GM12892 (cell line): ENCODE measurements at places on chromosomes 7 and 10.

DNA sequence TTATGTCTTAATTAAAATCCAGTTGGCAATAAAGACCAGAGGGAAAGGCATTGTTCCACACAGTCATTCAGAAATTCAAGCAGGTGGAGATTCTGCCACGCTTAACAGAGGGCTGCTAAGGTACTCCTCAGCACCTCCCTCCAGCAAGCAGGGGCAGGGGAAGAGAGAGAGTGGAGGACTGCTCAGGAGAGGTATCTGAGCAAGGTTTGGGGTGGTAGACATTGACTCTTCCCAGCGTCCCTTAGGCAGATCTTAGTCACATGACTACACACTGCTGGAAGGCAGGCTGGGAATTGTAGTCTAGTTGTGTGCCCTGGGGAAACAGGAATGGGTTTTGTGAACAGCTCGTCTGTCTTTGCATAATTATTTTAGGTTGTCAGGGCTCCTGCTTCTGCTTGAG lies 181.6 kb downstream of the NPSR1 start:
- no peak for DNase-seq

DNA sequence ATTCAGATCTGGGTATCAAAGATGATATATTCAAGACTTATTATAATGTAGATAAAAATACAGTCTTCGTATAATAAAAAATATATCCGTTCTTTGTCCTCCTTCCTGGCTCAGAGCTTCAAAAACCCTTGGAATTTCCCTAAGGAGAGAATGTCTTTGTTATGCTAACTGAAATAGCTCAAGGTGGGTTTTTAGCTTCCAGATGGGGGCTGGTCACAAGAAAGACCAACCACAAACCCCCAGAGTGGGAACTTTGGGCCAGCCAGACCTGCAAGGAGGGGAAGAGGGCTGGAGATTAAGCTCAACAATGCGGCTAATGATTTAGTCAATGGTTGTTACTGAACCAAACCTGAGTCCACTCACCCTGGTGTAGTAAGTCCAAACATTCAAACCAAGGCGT lies 196.4 kb downstream of the SDHAF3 start:
- DNase-seq, result no peak

DNA sequence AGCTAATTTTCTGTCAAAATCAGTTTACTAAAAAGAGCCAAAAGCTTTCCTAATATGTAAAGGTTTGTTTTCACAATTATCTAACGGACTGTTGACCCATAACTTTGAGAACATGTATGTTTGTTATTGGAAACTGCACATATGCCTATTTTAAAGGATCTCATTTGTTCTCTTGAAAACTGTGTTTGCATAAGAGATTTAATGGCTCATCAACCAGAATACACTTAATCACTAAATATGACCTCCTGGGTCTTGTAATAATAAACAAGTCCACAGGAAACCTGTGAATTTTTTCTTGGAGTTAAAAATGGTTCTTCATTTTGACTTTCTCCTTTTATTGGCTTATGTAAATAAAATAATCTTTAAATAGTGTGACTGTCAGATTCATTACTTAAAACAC lies 48.3 kb upstream of the STEAP1B start:
- no peak for DNase-seq

- no peak for DNase-seq
Measured at GRCh38 chr10:132636358-132636757, 98.8 kb downstream of the INPP5A start.

DNA sequence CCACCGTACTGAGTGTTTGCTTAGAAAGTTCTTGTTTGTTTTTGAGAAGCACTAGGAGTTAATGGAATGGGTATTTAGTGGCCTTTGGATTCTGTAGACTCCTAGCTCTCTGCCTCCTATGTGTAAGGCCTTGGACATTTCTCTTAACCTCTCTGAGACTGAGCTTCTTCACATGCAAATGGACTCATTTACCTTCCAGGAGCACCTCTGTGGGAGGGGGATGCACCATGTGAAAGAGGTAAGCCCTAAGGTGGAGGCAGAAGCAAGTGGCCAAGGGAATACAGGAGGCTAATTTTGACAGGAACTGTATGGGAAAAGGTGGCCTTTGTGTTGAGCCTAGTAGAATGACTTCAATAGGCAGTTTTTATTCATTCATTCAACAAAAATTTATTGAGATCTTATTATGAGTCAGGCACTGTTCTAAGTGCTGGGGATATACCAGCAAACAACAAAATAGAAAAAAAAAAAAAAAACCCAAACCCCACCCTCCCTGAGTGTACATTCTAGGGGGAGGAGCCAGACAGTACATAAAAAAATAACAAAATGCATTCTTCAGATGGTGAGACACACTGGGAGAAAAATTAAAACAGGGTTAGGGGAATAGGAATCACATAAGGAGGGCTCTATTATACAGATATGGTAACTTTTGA lies 9.2 kb upstream of the EPHA1 start:
- DNase-seq, result no peak

GRCh38 chr10:80538481-80539185 lies 931 bp downstream of the SH2D4B start:
- no peak for DNase-seq

DNA sequence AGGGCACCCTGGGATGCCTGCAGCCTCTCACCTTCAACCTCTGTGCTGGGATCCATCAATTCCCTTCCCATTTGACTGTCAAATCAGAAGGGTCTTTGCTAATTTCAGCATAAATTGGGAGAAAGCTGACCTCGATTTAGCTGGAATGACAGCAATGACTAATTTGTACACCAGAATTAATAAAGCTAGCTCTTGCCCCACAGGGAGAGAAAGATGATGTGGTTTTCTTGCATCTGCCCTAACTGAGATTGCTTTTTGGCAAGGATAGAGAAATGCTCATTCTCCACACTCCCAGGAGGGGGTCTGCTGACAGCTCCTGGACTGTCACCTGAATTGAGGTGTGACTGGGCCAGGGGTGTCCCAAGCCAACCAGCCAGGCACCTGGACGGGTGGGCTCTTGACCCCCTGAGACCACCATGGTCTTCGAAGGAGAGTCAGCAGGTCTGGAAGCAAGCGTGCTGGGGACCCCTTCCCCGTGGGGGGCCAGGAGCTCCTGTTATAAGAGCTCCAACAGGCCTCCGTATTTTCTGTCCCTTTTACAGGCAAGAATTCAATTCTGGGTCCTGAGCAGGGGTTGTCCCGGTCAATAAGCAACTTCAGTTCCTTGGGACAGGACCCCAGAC lies 42.1 kb downstream of the RBM17 start:
- no peak for DNase-seq

GRCh38 chr7:133853706-133854276 lies 273.3 kb upstream of the LRGUK start:
- DNase-seq, result peak; percentile 3

DNA sequence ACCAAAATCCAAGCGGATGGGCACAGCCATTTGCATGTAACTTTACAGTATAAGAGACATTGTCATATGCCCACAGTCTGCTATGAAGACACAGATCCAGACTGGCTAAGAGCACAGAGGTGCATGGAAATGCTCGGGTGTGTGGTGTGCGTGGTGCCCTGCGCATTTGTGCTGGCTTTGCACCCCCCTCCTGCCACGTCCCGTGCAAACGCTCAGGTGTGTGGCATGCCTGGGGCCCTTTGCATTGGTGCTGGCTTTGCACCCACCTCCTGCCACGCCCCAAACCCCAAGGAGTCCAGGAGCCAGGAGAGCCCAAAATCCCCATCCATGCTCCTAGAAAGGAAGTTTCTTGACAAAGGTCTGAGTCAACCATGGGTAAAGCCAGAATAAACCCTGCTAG lies 306.2 kb downstream of the PTPRN2 start:
- no peak for DNase-seq

DNA sequence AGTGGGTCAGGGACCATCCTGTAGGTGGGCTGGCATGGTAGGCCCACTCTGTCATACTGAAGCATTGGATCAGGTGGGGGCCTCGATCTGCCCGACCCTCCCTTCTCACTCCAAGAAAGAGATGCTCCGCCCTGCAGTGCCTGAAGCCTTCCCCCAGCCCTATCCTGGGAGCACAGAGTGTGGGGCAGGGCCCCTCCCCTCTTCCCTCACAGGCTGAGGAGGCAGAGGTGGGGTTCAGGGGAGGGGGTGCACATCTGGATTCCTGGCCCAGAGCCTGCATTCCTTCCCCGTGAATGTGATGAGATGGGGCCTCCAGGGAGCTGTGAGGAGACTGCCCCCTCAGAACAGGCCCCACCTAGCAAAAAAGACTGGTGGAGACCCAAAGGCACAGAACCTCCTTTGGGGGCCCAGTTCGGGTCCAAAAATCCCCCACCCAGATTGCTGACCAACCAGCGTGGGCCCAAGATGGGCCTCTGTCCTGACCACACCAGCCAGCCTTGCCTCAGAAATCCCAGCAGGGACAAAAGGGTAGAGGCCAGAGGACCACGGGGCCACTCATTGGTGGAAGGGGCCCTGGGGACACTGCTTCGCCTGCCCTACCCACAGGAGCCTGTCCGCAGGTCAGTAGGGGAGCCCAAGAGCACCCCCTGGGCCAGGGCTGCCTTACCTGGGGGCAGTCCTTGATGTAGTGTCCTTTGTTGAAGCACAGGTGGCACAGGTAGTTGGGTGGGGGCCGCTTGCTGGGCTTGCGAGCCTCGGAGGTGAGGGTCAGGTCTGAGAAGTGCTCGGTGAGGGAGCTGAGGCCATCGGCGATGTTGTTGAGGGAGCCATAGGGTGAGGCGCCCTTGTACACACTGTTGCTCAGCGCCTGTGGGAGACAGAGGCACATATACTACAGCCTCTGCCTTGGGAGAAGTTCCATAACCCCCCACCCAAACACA lies 13.3 kb downstream of the ZCCHC24 start:
- no peak for DNase-seq

DNA sequence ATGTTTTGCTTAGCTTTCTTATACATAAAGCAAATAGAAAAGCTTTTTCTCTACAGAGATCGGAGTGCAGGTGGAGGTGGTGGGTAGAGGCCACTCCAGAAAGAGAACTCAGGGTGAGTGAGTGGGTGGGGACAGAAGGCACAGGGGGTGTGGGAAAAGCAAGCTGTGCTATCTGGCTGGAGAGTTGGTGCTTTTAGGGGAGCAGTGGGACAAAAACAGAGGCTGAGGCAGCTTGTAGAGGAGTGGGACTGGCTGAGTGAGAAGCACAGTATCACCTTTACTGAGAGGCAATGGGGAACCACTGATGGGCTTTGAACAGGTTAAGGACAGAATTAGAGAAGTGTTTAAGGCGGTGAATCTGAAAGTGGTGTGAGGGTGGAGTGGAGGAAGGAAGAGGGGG lies 275.3 kb downstream of the TCF7L2 start:
- DNase-seq, result no peak

DNA sequence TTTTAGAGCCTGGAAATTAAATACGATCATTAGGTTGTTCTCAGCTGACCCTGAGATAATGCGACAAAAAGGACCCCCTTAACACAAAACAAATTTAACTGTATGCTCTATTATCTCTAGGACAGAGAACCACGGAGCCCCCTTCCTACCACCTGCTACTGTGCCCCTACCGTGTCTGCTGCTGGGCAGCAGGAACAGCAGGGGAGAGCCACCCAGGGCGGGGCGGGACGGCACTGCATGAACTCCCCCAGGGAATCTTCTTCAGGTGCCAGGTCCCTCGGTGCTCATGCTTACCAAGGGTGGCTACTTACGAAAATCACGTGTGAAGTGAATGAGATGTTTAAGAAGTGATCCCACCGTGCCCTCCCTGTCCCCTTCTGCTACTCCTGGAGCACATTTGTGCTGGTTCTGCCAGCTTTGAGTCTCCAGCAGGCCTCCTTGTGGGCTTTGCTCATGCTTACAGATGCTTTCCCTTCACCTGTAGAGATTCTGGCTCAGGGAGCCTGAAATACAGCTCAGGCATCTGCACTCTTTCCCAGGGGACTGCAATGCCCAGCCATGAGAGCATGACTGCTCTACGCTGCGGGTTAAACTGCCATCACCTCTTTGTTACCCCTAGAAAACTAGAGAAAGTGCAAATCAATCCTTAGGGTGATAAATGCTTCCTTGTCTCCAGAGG lies 59.9 kb downstream of the MRPL32 start:
- no peak for DNase-seq

- DNase-seq, result no peak
Measured at GRCh38 chr10:18204039-18204835, 64.0 kb downstream of the CACNB2 start.

GRCh38 chr10:87503886-87504285 lies 807 bp upstream of the MINPP1 start:
- DNase-seq, result no peak

DNA sequence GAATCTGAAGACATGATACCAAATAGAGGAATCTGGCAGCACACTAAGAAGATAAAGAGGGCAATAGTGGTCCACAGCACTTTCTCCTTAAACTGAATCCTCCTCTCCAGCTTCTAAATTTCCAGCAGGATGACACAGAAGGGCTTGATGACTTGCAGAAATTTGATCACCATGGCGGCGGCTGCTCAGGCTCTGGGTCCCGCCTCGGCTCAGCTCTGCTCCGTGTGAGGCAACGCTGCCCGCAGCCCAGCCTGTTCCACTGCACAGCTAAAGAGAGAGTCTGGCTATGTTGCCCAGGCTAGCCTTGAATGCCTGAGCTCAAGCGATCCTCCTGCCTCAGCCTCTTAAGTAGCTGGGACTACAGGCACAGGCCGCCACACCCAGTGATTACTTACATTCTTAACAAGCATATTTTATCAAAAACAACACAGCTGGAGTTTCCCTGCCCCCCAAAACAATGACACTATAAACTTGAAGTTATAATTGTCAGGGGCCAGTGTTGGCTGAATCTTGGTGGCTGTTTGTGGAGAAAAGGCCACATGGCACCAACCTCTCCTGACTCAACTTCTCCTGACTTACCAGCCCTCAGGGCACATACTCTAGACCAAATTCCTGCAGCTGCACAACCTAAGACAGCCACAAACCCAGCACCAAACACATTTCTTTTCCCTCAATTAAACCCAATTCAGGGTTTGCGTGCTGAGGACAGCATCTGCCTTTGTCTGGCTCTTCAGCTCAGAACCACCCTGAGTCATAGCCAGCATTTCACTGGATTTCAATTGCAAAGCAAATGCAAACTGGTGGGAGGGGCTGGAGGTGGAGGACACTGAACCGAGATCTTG lies 11.6 kb upstream of the TNPO3 start:
- DNase-seq, result no peak
